K562 (cell line): ENCODE measurements at places on chromosomes 5 and 9. TPM values are rescaled to one million over a fixed set of nuclear protein-coding genes. Genes with fewer than 3 reads are reported as not detected.
A peak's percentile ranks its signal among the peaks of the same experiment; 100 is the strongest.

DNA sequence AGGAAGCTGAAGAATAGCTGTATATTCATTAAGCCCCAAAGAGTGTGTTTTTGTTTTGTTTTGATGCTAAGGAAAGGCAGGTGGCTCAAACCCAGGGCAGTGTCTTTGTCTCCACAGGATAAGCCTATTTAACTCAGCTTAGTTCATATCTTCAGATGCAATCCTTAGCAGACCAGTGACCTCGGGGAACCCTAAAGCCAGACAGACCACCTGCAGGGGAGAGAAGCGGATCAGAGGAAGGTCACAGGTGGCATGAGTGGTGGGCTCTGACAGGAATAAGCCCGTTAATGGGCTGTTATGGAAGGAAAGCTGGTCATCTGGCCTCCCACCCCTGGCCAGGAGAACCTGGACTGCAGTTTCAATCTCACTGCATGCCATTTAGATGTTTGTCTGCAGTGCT lies 30.8 kb downstream of the TAS2R1 start:
- DNase-seq: no peak

Gene MTMR12
- 28.4 and 28.7 TPM in 2 replicates for total RNA-seq

- DNase-seq: no peak
These were observed 372.5 kb downstream of the IRX2 start for GRCh38 chr5:2378976-2379375.

DNA sequence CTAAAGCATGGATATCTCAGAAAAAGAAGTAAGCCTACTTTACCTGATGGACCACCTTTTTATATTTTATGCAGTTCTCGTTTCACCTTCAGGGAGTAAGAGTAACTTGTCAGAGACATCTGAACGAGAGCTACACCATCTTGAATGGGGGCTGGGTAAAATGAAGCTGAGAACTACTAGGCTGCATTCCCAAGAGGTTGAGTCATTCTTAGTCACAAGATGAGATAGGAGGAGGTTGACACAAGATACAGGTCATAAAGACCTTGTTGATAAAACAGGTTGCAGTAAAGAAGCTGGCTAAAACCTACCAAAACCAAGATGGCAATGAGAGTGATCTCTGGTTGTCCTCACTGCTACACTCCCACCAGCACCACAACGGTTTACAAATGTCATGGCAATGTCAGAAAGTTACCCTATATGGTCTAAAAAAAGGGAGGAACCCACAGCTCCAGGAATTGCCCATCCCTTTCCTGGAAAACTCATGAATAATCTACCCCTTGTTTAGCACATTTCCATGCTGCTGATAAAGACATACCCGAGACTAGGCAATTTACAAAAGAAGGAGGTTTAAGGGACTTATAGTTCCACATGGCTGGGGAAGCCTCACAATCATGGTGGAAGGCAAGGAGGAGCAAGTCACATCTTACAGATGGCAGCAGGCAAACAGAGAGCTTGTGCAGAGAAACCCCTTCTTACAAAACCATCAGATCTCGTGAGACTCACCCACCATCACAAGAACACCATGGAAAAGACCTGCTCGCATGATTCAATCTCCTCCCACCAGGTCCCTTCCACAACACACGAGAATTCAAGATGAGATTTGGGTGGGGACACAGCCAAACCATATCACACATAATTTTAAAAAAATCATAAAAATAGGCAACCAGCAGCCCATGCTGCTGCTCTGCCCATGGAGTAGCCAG lies 62.5 kb downstream of the GIN1 start:
- DNase-seq: peak; percentile 66

Gene BTNL9
- total RNA-seq: 42.7 and 50.7 TPM in 2 replicates
